ENCODE measurements at places on chromosomes 4 and X.

DNA sequence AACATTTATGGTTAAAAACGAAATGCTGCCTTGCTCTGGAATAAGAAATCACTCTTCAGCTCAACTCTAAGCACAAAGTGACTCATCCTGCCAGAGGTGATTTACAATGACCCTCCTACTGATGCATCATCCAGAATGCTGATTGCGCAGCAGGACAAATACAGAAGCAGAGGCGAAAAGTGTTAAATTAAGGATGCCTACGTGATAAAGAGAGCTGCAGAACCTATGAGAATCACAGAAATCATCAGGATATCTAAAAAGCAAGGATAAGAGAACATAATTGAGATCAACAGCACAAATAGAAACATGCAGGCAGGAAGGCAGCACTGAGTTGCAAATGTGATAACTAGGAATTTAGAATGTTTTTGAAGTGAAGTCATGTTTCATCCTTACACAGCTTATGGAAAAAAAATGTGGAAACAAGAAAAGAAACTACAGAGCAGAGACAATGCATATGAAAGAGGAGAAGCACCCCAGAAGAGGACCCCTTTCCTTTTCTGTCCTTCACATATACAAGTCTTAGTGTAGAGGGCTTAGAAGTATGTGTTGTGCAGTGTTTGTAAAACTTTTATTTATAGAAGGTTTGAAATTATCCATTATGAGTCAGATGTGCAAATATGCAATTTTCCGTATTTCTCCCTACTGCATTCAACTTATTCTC, 188.4 kb downstream of the SLC7A11 start:
- DNase-seq: no peak

DNA sequence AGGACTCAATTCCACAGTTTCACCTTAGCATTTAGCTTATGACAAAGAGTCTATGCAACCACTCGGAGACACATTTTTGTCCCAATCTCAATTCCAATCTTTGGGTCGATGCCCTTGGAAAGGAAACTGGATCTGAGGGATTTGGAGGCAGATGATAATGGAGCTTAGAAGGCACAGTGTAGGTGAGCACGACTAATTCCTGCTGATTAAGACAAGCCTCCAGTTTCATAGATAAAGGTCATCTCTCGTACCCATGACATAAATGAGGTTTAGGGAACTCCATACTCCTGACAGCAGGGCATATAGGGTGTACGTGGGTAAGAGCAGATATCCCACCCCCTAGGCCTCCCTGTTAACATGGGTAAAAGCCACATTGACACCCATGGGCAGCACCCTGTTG, 24.4 kb upstream of the ZNF718 start:
- DNase-seq: no peak

DNA sequence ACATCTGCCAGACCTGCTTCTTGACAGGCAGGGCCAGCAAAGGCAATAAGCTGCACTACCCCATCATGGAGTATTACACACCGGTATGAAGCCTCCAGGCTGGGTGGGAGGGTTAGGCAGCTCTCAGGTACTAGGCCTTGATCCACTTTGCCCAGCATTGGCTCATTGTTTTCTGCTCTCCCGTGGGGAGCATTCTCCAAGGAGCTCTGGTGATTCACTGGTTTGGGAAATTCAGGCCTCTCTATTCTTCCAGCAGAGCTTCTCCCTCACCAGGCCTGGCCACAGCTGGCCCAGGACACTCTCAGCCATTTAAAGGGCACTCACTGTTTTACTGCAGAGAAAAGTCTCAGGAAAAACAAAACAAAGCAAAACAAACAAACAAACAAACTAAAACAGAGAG, 33.0 kb downstream of the DRP2 start:
- DNase-seq: no peak

- DNase-seq: no peak
These were observed 11.3 kb downstream of the EXOC1 start for GRCh38 chr4:55864577-55865223.

Data from aorta (tissue), 5 donors.